ENCODE measurements at places on chromosomes 1 and 21.

GRCh38 chr1:162020150-162020549, 3.5 kb downstream of the OLFML2B start:
- DNase-seq: no peak

- DNase-seq: no peak
Measured at GRCh38 chr1:101043776-101044175, 18.2 kb upstream of the DPH5 start.

DNA sequence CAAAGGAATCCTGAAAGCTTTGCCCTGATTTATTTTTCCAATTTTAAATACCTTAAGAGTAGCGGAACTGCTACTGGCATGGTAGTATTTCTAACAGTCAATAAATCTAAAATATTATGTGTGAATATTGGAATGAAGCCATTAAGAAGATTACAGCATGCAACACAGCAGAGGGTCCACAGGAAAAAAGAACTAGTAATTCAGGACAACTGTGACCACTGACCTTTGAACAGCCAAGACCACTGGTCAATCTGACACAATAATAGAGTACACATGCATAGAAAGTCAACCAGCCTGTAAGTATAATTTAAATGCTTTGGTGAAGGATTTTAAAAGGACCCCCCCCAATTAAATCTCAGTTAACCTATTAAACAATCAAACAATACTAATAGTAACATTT, 171.0 kb downstream of the DENND1B start:
- no peak for DNase-seq

DNA sequence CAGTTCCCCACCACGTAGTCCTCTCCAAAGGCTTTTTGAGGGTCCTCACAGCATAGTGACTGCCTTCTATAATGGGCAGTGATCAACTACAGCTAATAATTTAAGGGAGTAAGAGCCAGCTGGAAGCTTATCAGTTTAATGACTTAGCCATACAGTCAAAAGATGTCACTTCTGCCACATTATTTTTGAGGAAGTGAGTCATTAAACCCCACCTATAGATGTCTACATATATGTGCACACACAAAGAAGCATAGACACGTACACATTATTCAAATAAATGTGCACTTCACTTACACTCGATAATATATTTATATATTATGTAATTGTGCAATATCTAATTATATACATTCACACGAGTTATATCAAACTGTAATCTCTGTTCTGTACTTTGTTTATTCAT, 1704.7 kb downstream of the KCNT2 start:
- no peak for DNase-seq

GRCh38 chr1:12231276-12231595, 1.4 kb downstream of the VPS13D start:
- no peak for DNase-seq

DNA sequence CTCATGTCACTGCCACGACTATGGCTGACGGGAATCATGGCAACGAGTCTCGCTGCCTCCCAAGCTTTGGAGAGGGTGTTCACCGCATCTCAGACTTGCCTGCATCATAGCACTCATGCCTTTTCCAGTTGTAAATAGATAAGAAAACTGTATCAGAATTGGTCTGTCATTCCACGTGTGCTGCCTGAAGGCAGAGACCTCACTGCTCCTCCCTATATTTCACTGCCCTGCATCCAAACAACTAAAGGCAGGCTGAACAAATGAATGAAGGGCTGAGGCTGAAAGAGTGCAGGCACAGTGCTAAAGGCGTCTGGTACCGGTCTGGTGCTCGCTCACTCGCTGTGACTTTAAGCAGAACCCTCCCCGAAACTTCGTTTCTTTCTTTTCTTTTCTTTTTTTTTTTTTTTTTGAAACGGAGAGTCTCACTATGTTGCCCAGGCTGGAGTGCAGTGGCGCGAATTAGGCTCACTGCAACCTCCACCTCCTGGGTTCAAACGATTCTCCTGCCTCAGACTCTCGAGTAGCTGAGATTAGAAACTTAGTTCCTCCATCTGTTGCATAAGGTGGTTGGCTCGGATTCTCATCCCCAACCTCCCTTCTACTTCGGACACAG, 542 bp downstream of the EIF2B3 start:
- no peak for DNase-seq

DNA sequence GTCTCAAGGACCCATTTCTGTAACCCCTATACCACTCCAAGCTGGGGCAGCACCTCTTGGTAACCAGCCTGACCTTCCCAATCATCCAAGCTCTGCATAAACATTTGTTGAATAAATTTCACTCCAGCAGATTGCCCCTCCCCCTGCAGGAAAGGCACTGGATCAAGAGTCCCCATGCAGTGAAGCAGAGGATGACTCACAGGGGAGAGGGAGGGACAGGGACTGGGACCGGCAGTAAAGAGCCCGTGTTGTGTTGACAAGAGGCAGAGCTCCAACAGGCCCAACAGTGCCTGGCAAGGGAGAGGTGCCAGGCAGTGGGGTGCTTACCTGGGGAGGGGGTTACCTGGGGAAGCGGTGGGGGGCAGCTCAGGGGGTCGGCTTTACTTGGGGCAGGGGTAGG, 32.3 kb downstream of the SLC9A1 start:
- DNase-seq: no peak

GRCh38 chr1:40802742-40803113, 19.1 kb downstream of the KCNQ4 start:
- DNase-seq: no peak

GRCh38 chr1:209766051-209766450, 10.2 kb downstream of the TRAF3IP3 start:
- DNase-seq: no peak

DNA sequence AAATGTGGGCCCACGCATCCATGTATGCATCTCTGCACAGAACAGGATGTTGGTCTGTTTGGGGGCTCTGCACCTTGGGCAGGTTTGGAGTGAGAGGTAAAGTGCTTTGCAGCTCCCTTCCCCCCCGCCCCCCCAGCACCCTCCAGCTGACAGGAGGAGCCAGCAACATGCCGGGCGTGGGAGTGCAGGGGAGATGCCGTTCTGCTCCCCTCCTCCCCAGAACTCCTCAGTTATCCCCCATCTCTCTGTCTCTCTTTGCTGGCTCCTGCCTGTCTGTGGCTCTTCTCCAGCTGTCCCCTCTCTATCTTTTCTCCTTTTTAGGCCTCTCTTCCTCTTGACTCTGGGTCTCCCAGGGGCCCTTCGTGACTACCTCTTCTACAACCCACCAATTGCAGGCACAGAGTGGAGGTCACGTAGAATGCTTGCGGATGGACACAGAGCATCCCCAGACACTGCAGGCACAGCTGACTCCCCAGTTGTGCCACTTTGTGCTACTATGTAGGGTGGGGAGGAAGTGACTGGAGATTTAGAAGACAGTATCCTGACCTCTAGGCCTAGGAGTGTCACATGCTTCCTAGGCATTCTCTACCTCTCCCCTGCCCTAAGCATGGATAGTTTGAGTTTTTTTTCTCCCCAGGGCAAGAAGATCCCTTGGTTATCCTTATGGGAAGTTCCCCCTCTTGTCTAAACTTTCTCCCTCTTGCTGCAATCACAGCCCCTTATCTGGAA, 1.7 kb upstream of the RORC start:
- DNase-seq: no peak

- DNase-seq: no peak
Measured at GRCh38 chr1:40423264-40423642, 27.0 kb upstream of the ZFP69B start.

DNA sequence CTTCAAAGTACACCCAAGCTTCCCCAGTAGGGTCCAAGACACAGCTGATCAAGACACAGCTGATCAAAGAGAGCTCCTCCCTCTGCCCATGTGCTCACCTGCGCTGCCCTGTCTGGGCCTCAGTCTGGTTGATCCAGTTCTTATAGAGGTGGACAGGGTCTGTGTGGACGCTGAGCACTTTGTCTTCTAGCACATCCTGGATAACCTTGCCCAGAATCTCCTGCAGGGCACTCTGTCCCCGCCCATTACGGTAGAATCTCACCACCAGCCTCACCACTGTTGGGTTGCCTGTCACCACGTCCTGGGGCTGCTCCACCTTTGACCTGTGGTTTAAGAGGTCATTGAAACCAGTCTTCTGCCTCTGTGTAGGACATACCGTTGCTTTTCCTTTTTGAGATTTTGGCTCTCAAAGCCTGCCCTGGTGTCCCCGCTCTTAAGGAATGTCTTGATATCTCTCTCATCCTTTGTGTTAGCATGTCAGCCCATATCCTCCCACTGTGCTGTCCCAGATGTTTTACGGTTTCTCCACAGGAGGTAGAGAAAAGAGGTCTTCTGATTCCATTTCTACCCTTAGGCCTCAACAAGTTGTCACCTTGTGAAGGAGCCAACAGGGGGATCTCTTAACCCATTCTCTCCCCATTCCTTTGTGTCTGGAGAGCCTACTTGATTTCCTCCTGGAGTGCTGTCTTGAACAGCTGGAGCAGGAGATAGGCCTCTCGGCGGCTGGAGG, 33.5 kb downstream of the IQGAP3 start:
- no peak for DNase-seq

- DNase-seq: no peak
Measured at GRCh38 chr1:11289064-11289463, 16.1 kb downstream of the UBIAD1 start.

GRCh38 chr1:56139836-56140235, 439.5 kb downstream of the PLPP3 start:
- no peak for DNase-seq

- DNase-seq: no peak
Measured at GRCh38 chr1:115170961-115171392, 81.7 kb upstream of the TSPAN2 start.

DNA sequence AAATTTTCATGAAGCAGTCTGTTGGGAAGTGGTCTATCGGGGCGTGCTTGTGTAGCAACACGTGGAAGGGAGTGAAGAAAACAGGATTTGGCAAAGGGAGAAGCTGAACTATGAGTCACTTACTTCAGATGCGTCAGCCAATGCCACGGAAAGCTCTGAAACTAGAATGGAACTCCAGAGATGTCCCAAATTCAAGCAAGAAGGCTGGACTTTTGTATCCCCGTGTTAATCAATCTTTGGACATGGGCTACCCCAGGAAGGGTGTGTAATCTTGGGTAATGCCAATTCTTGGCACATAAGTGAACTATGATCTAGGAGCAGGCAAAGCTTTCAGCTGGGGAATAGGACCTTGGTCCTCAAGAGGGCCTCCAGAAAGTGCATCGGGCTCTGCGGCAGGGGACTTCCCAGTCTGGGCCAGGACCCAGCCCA, 102.6 kb downstream of the ADSS2 start:
- DNase-seq: no peak

GRCh38 chr1:162192306-162192678, 122.8 kb downstream of the NOS1AP start:
- DNase-seq: no peak

DNA sequence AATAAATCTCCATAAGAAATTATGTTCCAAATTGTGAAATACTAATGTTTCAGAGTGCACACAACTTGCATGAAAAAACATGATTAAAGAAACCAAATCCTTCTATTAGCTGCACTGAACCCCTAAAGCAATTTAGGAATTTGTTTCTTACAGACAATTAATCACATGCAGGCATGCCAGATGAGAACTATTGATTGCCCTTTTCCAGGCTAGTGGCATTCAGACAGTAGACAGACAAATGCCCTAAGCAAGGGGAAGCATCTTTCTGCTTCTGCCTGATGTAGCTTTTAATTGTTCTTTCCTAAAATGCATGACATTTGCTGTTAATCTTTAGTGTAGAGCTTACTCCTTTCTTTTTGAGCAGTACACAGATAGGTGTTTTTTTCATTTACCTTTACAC, 229.5 kb downstream of the DPYD start:
- no peak for DNase-seq

GRCh38 chr1:244002721-244003120, 48.4 kb upstream of the ZBTB18 start:
- DNase-seq: no peak

GRCh38 chr1:184610876-184611595, 143.6 kb downstream of the EDEM3 start:
- no peak for DNase-seq
